Foreskin fibroblast (primary cell): ENCODE measurements at places on chromosomes 5 and 9.

DNA sequence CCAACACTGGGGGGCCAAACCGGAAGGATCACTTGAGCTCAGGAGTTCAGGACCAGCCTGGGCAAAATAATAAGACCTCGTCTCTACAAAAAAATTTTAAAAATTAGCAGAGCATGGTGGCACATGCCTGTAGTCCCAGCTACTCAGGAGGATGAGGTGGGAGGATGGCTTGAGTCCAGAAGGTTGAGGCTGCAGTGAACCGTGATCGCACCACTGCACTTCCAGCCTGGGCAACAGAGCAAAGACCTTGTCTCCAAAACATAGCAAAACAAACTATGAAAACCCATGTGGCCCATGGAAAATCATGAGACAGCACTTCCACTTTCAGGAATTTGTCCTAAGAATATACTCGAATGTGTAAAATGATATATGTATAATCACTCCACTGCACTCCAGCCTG, 6.1 kb downstream of the SETX start:
- DNase-seq = no peak

DNA sequence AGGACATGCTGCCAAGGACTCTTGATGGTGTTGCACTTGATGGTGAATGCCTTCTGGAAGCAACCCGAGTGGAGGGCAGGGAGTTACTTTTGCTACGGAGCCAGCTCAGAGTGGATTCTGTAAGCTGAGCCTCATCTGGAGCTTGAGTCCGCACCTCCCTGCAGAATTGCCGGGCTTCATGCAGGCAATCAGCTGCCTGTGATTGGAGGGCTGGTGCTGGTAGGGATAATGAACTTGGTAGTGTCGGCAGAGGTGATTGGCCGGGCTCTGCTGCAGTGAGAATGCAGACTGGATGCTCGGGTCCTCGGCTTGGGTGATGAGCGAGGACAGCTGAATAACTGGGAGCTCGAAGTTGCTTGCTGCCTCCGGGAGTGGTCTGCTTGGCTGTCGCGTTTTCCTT, 23.1 kb downstream of the SLC25A25 start:
- peak; percentile 90 for DNase-seq

DNA sequence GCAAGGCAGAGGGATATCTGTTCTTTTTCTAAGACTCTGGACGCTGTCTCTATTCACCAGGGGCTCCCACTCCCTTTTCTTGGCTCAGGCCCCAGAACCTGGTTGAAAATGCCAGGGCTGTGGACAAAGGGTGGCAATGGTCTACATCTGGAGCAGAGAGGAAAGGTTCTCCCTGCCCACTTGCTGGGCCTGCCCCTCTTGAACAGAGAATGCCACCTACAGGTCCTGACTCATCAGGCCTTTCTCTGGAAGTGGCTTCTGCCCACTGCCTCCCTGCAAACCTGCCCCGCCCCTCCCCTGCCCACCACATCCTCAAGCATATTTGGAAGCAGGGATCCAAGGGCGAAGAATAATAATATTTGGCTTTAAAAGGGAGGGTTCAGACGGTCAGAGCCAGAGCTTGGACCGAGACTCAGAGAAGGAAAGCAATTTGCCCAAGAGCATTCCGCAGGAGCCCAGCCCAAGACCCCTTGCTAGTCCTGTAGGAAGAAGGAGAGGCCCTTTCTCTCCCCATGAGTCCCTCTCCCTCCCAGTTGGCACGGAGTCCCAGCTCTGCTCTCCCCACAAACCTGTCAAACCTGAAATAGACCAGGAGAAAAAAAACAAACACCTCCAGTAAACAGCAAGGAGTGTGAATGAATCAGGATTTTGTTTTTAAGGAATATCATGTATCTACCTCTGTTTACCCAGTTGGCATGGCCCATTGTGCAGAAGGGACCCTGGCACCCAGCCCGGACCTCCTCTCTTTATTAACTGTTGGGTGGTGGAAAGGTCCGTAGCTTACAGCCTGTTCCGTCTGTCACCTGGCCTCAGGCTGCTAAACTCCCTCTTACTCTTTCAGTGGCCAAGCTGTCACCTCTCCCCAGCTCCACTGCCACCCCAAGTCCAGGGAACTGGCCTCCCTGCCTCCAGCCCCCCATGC, 37.7 kb upstream of the STXBP1 start:
- DNase-seq = peak; percentile 81

GRCh38 chr5:137836298-137836697, 31.4 kb upstream of the MYOT start:
- no peak for DNase-seq

DNA sequence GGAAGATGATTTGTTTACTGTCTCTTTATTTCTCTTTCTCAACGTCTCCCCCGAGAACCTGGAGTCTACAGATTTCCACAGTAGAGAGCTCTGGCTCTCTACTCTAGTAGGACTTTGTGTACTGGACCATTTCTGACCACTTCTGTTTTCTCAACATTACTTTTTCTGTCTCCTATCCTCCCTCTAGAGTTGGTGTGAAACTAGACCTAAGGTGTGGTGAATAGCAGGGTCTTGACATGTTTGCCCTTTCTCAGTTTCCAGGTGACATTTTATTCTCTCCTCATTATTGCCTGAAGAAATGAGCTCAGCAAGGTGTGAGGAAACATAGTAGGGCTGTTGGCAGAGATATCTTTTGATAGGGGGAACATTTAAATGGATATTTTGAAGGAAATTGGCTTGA, 62.1 kb upstream of the IL6ST start:
- no peak for DNase-seq

DNA sequence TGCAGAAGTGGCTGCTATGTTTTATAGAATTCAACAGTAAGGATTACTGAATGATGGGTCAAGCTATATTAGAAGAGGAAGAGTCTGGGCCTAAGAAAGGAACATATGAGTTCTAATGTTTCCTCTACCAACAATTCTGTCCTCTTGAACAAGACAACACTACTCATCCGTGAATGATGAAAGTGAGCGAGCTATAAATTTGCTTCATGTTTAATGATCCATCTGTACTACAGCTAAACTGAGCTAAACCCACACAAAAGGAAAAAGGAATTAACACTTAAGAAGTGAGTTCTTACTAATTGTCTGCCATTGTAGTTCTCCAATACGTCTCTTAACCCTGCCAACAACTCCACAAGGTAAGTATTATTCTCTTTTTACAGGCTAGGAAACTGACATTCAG, 204.4 kb downstream of the GLIS3 start:
- no peak for DNase-seq

DNA sequence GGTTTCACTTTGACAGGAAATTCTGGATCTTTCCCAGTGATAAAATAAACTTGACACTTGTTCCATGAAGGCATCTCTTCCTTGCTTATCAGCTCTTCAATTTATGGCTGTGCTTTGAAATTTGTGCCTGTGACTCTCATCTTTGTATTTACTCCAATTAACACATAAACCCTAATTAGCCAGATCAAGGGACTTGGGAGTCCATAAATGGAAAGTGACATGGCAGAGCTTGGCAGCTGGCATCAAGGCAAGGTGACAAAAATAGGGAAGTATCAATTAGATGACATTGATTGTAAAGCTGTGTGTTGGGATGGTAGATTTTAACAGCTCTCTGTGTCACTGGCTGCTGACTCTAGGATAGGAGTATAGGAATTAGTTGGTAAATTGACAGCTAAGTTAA, 133.9 kb downstream of the PBX3 start:
- DNase-seq = no peak

DNA sequence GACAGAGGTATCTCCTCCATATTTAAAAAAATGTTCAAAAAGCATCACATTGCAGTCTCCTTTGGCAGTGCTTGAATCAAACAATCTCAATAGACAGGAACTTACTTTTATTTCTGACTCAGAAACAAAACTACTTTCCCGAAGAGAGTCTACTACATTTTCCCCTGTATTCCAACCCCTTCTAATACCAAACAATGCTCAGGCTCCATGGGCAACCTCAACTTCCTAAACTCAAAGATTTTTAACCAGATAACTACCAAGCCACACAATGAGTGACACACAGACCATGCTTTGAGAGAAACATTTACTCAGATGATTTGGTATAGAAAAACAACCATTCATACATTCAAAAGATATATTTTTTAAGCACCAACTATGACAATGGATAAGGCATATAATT, 70.5 kb downstream of the APBA1 start:
- DNase-seq = no peak

DNA sequence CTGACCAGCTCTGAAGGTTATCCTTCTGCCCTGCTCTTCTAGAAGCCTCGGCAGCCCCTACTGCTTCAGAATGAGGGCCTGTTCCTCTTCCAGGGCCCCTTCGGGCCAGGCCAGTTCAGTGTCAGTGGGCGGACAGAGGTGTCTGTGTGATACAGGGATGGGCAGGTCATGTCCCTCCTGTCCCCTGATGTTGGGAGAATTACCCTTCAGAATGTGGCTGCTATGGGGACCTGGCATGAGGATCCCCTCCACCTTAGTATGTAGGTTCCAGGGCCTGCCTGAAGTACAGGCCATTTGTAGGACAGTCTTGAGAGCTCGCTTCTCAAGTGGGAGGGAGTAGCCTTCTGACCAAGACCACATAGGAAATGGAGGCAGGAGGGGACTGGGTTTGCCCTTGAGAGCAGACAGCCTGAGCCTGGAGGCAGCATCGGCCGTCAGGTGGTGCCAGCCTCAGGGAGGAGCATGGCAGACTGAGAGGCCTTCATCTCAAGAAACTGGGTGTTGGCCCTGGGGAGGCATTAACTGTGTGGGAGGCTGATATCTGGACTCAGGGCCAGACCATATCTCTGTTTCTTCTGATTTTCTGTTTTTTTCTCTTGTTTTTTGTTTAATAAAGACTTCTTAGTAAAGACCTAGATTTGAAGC, 32.0 kb downstream of the ANGPTL2 start:
- DNase-seq = no peak

DNA sequence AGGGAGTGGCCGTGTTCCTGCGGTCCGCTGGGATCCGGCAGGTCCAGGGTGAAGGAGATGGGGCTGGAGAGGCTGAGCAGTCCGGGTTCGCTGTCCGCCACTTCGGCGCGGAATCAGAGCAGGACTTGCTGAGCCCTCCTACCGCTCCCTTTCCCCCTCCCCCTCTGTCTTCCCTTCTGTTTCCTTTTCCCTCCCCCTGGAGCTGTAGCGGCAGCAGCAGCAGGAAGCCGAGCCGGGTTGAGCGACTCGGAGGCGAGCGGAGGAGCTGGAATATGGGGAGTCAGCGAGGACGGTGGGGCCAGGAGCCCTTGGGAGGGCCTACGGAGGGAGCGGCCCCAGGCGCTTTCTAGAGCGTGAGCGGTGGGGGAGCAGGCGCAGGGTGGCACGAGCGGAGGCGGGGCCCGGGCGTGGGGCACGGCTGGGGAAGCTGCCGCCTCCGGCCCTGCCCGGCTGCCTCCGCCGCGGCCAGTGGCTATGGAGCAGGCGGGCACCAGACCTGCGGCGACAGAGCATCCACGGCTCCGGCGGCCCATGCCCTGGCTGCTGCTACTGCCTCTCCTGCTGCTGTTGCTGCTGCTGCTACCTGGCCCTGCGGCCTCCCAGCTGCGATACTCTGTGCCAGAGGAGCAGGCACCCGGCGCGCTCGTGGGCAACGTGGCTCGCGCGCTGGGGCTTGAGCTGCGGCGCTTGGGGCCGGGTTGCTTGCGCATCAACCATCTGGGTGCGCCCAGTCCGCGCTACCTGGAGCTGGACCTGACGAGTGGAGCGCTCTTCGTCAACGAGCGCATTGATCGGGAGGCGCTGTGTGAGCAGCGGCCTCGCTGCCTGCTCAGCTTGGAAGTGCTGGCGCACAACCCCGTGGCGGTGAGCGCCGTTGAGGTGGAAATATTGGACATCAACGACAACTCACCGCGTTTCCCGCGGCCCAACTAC, at the start of gene PCDHAC2:
Gene PCDHAC2, plus strand, starts transcription at position 184 of the 933 bp plus-strand sequence. Its CDS starts 291 bp downstream, at position 475.
- peak; percentile 4 for DNase-seq
